ENCODE measurements at places on chromosomes 7 and 10. TPM values are rescaled to one million over a fixed set of nuclear protein-coding genes. Genes with fewer than 3 reads are reported as not detected.

DNAJC2 gene
- total RNA-seq: 19.2 TPM

TRPV5 gene
- not detected for total RNA-seq

CRTAC1 gene
- not detected for total RNA-seq

DNA sequence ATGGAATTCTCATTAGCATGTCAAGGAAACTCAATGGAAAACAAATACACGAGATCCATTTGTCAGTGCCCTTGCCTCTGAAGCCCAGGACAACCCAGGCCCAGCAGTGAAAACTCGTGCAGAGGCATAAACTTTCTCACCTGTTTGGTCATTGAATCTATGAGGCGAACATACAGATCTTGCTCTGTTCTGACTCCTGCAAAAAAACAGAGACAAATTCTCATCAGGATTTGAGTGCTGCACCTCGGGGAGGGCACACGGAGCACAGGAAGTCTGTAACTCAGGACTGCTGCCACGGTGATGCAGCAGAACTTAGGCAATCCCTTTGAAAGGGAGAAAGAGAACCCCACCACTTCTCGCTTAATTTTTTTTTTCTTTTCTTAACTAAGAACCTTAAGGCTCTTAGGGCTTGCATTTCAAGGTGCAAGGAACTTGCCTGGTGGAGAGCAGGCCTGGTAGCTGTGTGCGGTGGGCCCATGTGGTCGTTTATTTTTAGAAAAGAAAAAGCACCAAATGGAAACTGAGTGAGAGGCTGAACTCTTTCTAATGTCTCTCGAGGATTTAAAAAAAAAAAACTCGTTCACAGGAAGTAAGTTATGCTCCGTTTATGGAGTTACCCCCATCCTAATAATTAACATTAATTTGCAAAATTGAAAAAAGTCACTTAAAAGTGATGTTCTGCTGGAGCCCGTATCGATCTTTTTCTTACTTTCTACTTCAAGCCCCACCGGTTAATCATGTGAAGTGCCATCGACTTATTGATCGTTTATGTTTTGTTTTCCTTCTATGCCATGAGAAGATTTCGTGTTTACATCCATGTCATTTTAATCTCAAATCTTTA is 1.8 kb downstream of the EBF3 start:
- H3K36me3 ChIP-seq: peaks cover 16% of the 10 kb centered on the region
- peaks cover 18% of the 10 kb centered on the region for H3K27me3 ChIP-seq
- peak overlapping the region; percentile 83 for H3K4me3 ChIP-seq
- H3K27ac ChIP-seq: peak overlapping the region; percentile 77

- H3K27ac ChIP-seq: no peak overlapping the region
- no peaks in the 10 kb centered on the region for H3K36me3 ChIP-seq
- no peaks in the 10 kb centered on the region for H3K27me3 ChIP-seq
- H3K4me1 ChIP-seq: no peaks in the 10 kb centered on the region
- no peak overlapping the region for H3K4me3 ChIP-seq
These were observed 22.3 kb downstream of the BRAF start for GRCh38 chr7:140902303-140902953.

DNA sequence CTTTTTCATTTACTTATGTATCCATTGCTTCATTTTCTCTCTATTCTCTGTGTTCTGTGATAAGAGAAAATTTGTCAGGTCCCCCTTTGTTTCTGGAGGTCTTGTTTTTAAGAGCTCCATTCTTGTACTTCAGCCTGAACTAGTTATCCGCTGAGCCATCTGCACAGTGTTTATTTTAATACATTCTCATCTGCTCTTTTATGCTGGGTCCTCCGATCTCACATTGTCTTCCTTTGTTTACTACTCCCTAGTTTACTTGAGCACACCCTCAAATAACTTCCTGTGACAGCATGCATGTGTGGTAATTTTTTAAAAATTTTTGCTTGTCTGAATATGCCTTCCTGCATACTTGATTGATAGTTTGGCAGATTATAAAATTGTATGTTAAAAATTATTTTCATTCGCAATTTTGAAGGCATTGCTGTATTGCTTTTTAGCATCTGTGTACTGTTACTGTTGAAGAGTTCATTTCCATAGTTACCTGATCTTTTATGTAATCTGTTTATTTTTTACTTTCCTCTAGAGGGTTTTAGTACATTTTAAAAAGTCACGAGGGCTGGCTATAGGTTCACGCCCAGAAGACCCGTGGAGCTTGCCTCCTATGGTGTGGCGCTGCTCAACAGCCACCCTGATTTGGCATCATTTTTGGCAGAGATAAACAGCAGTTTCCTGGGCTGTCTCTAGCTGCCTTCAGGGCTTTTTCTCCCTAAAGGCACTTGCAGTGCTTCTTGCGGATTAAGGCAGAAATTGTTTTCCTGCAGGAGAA is 31.9 kb downstream of the RSBN1L start:
- no peak overlapping the region for H3K4me3 ChIP-seq
- no peaks in the 10 kb centered on the region for H3K27me3 ChIP-seq
- no peak overlapping the region for H3K27ac ChIP-seq

All from osteoblast (primary cell).